ENCODE measurements at places on chromosomes 4 and X.

- DNase-seq = no peak
Observed at GRCh38 chr4:107151173-107151572, 115.1 kb upstream of the DKK2 start.

GRCh38 chr4:37388681-37389365 lies 144.3 kb downstream of the NWD2 start:
- no peak for DNase-seq

- no peak for DNase-seq
Observed at GRCh38 chr4:125847518-125847917, 532.8 kb downstream of the FAT4 start.

DNA sequence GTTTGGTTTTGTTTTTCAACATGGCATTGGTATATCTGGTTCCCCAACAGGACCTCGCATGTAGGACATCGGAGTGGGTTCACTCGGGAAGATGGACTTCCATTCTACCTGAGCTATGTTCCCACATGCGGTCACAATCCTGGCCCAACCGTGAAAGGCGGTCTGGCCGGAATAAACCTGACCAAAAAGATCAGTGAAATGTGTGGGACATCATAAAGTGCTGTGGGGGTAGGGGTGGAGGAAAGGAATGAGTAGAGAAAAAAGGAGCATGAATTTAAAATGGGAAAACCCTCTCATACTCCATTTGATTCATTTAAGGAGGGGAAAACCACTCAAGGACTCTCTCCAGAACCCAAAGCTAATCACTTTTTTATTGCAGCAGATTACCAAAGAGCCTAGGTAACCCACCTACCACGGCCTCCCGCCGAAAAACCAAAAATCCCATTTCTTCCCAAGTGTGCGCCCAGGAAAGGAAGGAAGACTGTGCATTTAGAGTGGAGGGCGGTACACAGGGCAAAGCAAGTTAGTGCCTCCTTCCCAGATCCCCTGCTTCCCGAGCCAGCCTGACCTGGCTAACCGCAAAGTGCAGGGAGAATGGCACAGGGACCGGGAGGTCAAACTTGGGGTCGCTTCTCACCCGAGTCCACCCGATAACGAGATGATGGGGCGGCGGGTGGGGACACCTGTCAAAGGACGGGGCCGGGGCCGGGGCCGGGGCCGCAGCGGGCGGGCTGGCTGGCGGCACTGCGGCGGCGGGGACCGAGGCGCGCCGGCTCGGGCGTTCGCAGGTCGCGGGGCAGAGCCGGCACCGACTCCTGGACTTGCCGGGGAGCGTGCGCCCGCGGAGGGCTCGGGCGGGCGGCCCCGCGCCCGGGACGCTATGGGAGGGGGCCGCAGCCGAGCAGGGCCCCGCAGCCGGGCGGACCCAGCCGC lies 669 bp downstream of the TMEM150C start:
- no peak for DNase-seq

DNA sequence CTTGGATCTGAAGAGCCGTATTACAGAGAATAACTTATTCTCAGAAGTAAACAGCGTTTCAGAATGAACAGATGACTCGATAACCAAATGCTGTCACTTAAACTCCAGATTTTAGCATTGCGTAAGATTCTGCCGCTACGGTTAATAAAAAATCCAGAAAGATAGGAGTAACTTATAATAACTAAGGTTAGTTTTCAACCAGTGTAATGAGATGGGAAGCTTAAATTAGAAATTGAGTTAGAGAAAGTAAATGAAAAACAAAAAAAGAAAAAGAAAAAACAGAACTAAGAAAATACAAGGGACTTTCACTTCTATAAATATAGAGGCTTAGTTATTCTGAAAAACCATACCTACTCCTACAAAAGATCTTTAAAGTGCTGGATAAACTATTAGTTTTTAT lies 13.1 kb upstream of the PARM1 start:
- no peak for DNase-seq

DNA sequence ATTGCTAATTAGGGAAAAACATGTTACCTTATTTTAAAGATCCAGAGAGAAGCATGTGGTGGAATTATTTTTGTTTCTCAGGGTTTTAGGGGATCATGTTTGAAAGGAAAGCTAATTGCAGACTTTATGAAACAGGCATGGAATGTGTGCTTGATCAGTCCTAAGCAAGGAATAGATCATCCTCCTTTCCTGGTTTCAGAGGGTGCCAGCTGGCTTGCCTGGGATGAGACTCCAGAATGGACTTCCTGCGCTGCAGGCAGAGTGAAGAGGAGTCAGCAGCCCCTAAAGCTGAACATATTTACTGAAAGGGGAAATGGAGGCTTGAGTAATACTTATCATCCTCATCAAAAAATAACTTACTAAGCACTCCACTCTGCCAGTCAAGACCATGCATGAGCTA lies 13.3 kb downstream of the FGF5 start:
- DNase-seq = no peak

DNA sequence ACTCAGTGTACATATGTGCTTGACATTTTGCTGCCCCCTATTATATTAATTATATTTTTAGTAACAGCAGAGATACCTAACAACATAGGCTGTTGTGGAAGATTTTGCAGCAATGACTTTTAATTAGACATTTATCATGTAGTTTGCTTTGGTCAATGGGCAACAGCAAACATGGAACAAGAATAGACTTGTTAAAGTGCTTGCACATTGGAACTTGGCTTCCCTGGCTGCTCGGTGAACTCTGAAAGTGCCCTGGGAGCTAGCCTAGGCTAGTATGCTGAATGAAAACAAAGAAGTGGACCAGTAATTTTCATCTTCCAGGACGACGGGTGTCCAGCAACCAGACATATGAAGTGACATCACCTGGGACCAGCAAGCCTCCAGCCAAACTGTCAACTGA lies 1157.1 kb downstream of the ARAP2 start:
- DNase-seq = no peak

DNA sequence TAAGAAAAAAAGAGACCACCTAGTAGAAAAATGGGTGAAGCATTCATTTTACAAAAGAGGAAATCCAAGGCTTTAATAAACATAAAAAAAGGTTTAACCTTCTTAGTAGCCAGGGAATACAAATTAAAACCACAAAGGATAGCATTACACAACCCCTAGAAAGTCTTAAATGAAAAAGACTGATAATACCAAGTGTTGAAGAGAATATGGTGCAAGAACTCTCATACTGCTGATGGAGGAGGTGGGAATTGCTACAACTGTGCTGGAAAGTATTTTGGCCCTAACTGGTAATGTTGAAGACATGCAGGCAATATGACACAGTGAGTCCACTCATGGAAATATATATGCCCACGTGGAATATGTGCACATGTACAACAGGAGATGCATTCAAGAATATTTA lies 22.5 kb downstream of the ZNF41 start:
- DNase-seq = no peak

DNA sequence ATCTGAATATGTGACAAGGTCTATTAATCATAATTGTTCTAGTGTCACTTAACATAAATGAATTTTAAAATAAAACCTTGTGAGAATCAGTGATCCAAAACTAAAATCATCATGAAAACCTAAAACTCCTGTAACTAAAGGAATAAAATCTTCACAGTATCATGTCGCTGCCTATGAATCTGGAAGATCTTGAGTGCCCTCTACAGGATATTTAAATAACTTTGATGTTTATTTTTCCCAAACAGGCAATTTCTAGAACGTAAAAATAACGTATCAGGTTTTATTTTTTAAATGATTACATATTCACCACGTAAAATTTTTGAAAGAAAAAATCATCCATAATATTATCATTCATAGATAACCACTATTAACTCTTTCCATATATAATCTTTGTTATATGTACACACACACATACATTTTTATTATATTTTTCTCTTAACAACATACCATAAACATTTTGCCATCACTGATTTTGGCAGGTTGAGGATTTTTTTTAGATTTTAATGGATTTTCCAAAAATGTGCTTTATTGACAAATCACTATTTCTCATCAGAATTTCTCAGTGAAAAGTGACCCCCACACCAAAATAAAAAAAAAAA lies 79.6 kb downstream of the COMMD8 start:
- no peak for DNase-seq

DNA sequence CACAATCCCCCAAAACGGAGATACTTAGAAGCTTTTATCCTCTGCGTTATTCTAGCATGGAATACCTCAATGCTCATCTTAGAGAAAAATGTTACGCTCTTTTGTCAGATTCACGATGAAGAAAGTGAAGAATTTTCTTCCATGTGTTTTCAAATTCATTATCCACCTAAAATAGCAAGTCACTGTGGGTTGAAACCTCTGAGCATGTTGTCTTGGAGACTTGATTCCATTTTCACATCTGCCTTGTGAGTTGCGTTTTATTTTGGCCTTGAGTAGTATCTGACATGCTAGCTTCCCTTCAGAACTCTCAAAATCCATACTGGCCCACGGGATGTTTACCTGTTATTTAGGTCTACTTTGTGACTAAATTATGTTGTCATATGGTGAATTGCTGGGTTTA lies 66.3 kb downstream of the C4orf46 start:
- no peak for DNase-seq

GRCh38 chr4:135065366-135065765 lies 863.8 kb upstream of the PABPC4L start:
- no peak for DNase-seq

DNA sequence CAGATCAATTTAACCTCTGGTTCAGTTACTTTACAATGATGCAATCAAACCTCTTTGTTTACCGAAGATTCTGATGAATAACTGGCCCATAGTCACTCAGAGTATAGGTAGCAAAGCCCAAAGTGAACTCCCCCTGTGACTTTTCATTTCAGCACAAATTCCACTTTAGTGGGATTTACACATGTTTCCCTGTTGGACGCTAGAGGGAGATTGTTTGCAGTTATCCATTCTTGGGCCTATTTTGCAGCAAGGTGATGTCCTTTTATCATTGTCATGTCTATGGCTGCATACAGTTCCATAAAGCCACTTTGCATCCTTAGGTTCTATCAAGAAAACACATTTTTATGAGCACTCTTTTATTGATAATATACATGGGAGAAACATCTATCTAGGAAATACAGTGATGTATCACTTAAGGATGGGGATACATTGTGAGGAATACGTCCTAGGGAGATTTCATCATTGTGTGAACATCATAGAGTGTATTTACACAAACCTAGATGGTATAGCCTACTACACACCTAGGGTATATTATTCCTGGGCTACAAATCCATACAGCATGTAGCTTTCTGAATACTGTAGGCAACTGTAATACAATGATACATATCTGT lies 14.5 kb upstream of the DKK2 start:
- DNase-seq = no peak

DNA sequence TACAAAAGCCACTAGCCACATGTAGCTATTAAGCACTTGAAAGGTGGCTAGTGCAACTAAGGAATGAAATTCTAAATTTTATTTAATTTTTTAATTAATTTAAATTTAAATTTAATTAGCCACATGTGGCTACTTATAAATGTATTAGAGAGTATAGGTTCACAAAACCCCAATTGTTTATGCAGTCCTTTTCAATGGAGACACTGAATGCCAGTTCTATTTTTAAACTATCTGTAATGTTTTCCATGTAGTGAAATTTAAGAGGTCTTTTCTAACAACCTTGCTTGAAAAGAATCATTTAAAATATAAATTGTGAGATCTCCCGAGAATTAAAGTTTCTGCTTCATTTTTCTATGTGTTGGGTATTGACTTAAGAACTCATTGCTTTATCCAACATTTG lies 153.0 kb downstream of the REELD1 start:
- DNase-seq = no peak

- no peak for DNase-seq
Observed at GRCh38 chr4:27049239-27049829, 188.7 kb downstream of the STIM2 start.

GRCh38 chrX:154827194-154828015 lies 7.1 kb downstream of the SMIM9 start:
- DNase-seq = no peak

GRCh38 chr4:26459054-26459755 lies 31.1 kb downstream of the CCKAR start:
- DNase-seq = no peak

GRCh38 chr4:105147016-105147552 lies 408 bp downstream of the TET2 start:
- DNase-seq = no peak
